CD8-positive, alpha-beta memory T cell (primary cell): ENCODE measurements at places on chromosomes 16 and 17.

- no peak overlapping the region for H3K4me3 ChIP-seq
- H3K27ac ChIP-seq, result no peak overlapping the region
- peaks cover 77% of the 10 kb centered on the region for H3K36me3 ChIP-seq
- H3K4me1 ChIP-seq, result no peaks in the 10 kb centered on the region
- no peak for DNase-seq
Measured at GRCh38 chr17:78072961-78073360, 55.6 kb downstream of the TMC6 start.

GRCh38 chr16:56120447-56121155, 70.7 kb upstream of the GNAO1 start:
- no peak overlapping the region for H3K4me3 ChIP-seq
- H3K4me1 ChIP-seq, result no peaks in the 10 kb centered on the region
- H3K36me3 ChIP-seq, result no peaks in the 10 kb centered on the region
- no peaks in the 10 kb centered on the region for H3K27me3 ChIP-seq

- DNase-seq, result no peak
- no peak overlapping the region for H3K4me3 ChIP-seq
- no peaks in the 10 kb centered on the region for H3K27me3 ChIP-seq
- peaks cover 5% of the 10 kb centered on the region for H3K36me3 ChIP-seq
- H3K4me1 ChIP-seq, result peaks cover 50% of the 10 kb centered on the region
- peak overlapping the region; percentile 49 for H3K27ac ChIP-seq
Measured at GRCh38 chr16:85573696-85574641, 39.2 kb upstream of the GSE1 start.

- no peaks in the 10 kb centered on the region for H3K27me3 ChIP-seq
- H3K4me1 ChIP-seq, result peaks cover 33% of the 10 kb centered on the region
- peak within 1 kb of the TSS; percentile 75 for H3K27ac ChIP-seq
- no peak within 1 kb of the TSS for H3K4me3 ChIP-seq
- no peaks in the 10 kb centered on the region for H3K36me3 ChIP-seq
Measured at GRCh38 chr17:47208744-47209488, at the start of gene MYL4. Gene MYL4, plus strand, starts transcription at chr17:47209348. Its CDS starts 75 bp downstream, at chr17:47209423.

DNA sequence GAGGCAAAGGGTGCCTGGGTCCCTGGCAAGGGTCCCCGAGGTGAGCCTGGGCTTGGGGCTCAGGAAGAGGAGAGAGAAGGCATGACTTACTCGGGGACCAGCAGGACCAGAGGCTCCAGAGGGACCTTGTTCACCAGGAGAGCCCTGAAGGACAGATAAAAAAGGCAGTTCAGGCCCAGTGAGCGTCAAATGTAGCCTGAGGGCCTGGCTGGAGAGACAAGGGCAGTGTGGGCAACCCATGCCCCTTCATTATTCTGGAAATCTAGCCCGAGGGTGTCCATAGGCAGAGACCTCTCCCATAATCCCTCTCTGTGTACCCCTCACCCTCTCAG, 14.1 kb downstream of the COL1A1 start:
- H3K27ac ChIP-seq, result no peak overlapping the region
- no peak for DNase-seq
- H3K27me3 ChIP-seq, result no peaks in the 10 kb centered on the region
- no peaks in the 10 kb centered on the region for H3K36me3 ChIP-seq

GRCh38 chr16:69563605-69564580, 1.9 kb upstream of the NFAT5 start:
- peak overlapping the region; percentile 59 for H3K4me3 ChIP-seq
- peaks cover 26% of the 10 kb centered on the region for H3K4me1 ChIP-seq
- no peaks in the 10 kb centered on the region for H3K36me3 ChIP-seq
- no peaks in the 10 kb centered on the region for H3K27me3 ChIP-seq
- DNase-seq, result peak; percentile 13

- H3K4me3 ChIP-seq, result no peak overlapping the region
- no peaks in the 10 kb centered on the region for H3K27me3 ChIP-seq
- no peak for DNase-seq
Measured at GRCh38 chr17:28573521-28573920, 2.2 kb upstream of the PIGS start.

GRCh38 chr16:4613636-4614570, 785 bp downstream of the UBALD1 start:
- H3K4me3 ChIP-seq, result peak overlapping the region; percentile 64
- no peaks in the 10 kb centered on the region for H3K36me3 ChIP-seq
- no peaks in the 10 kb centered on the region for H3K27me3 ChIP-seq
- H3K4me1 ChIP-seq, result peaks cover 38% of the 10 kb centered on the region
- peak overlapping the region; percentile 78 for H3K27ac ChIP-seq

- H3K4me3 ChIP-seq, result peak overlapping the region; percentile 86
- H3K36me3 ChIP-seq, result no peaks in the 10 kb centered on the region
- peak; percentile 8 for DNase-seq
- H3K4me1 ChIP-seq, result peaks cover 23% of the 10 kb centered on the region
- H3K27me3 ChIP-seq, result no peaks in the 10 kb centered on the region
Measured at GRCh38 chr16:84117494-84117843, 727 bp upstream of the MBTPS1 start.

GRCh38 chr16:4393240-4393600, 21.6 kb downstream of the VASN start:
- no peak overlapping the region for H3K4me3 ChIP-seq
- no peak for DNase-seq
- H3K27me3 ChIP-seq, result no peaks in the 10 kb centered on the region
- no peak overlapping the region for H3K27ac ChIP-seq
- no peaks in the 10 kb centered on the region for H3K4me1 ChIP-seq

- no peak for DNase-seq
- no peaks in the 10 kb centered on the region for H3K4me1 ChIP-seq
- H3K4me3 ChIP-seq, result no peak overlapping the region
- H3K36me3 ChIP-seq, result no peaks in the 10 kb centered on the region
- no peak overlapping the region for H3K27ac ChIP-seq
Measured at GRCh38 chr17:50020841-50021599, 26.0 kb upstream of the DLX3 start.

DNA sequence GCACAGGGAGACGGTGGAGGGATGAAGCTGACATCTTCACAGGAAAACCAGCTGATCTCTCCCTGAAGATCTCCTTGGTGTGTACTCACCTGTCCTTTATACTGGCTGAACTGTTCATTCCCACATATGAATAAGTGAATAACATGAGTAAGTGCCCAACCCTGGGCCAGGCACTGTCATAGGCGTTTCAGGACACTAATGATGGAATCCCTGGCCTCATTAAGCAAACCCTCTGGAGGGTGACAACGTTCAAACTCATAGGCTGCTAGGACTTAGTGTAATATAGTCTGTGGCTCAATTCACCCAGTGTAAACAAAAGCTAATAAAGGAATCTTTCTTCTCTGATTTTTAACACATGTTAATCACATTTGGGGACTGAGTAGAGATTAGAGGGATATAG, 24.5 kb downstream of the GAS7 start:
- no peak overlapping the region for H3K4me3 ChIP-seq
- no peaks in the 10 kb centered on the region for H3K27me3 ChIP-seq
- DNase-seq, result no peak
- no peaks in the 10 kb centered on the region for H3K36me3 ChIP-seq
- H3K27ac ChIP-seq, result no peak overlapping the region

DNA sequence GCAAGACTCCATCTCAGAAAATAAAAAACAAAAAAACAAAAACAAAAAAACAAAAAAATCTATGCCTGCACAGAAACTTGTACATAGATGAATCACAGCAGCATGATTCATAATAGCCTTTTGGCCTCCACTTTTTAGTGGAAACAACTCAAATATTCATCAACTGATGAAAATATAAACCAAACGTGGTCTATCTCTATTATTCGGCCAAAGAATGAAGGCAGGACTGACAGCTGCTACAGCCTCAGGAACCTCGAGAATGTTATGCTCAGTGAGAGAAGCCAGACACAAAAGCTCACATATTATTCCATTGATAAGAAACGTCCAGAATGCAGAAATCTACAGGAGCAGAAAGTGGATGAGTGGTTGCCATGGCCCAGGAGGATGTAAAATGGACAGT, 19.8 kb downstream of the PPL start:
- DNase-seq, result no peak
- H3K4me1 ChIP-seq, result no peaks in the 10 kb centered on the region
- H3K27me3 ChIP-seq, result no peaks in the 10 kb centered on the region

GRCh38 chr16:57920215-57920879, 50.6 kb downstream of the CNGB1 start:
- no peak overlapping the region for H3K27ac ChIP-seq
- DNase-seq, result no peak
- H3K4me3 ChIP-seq, result no peak overlapping the region
- no peaks in the 10 kb centered on the region for H3K27me3 ChIP-seq
- H3K4me1 ChIP-seq, result no peaks in the 10 kb centered on the region

DNA sequence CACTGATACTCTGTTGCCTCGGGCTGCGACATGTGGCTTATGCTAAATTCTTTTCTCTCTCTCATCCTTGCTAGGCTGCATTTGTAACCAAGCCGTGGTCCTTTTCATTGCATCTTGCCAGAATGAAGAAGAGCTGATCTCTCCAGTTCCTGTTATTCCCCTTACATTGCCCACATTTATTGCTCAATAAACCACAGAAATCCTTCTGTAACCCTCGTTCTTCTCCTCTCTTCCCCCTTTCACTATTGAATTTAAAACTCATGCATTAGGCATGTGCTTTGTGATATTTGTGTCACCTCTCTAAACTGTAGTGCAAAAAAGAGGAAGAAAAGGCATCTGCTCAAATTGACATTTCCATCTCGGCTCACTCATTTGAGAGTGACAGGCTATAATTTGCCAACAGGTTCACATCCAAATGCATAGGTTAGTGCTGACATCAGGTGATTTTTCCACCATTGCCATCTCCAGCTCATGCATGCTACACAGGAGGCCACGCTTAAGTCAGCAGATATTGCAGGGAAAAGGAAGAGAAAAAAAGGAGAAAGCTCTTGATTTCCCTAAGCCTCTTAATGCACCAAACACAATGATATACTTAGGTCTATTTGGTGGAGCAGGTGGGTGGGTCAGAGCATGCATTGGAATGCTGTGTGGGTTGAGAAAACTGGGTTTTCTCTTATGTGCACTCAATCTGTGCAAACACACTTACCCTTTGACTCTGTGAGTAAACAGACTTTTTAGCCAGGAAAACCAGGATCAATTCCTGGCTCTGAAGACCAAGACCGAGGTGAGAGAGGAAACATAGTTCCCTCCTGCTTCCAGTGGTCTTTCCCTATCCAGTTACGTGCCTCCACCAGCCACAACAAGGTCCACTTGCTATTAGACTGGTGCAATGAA, 642.7 kb downstream of the HS3ST4 start:
- H3K4me1 ChIP-seq, result no peaks in the 10 kb centered on the region
- no peaks in the 10 kb centered on the region for H3K27me3 ChIP-seq
- no peak overlapping the region for H3K4me3 ChIP-seq

DNA sequence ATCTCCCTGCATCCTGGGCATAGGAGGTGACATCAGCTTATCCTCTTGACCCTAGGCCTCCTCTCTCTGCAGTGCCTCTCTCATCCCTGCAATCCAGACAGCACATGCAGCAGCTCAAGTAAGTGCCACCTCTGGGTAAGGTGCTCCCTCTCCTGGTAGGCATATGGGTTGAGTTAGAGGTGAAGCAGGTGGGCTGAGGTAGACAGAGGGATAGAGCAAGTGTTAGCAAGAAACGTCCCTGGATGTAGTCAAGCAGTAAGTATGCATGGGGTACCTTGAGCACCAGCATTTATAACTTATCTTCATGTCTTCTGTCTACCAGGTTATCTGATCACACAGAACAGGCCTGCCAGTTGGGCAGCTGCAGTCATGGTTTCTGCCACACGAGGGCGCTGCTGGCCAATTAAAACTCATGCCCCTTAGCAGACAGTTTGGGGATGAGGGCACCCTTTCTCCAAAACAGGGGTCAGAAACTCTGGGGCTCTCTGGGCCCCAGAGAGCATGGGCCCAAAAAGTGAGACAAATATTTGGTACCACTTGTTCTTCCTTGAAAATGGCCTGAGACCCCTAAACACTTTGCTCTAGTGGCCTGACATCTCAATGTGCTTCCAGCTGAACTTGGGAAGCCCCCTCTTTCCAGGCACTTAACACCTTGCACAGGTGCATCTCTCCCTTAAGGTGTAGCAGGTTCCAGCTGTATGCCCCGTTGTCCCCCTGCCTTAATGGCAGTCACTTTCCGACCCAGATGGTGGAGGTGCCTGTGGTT, 59.8 kb downstream of the NEUROD2 start:
- H3K27me3 ChIP-seq, result no peaks in the 10 kb centered on the region
- peaks cover 18% of the 10 kb centered on the region for H3K36me3 ChIP-seq
- peak; percentile 54 for DNase-seq

DNA sequence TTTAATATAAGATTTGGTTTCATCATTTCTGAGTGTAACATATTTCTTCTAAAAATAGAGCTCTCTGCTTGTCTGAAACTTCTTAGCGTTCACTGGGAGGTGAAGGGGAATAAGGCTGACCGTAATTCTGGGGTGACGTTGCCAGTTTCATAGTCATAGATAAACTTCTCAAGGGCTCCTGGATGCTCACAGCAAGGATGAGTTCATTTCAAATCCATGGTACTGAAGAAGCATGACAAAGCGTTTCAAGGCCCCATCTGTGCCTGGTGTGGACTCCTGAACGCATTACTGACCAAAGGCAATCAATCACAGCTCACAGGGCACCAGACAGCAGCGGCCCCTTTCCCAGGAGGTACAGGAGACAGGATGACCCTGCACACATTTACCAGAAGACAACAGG, 12.0 kb upstream of the EVPL start:
- H3K4me1 ChIP-seq, result no peaks in the 10 kb centered on the region
- no peak overlapping the region for H3K4me3 ChIP-seq
- no peak for DNase-seq
- peaks cover 47% of the 10 kb centered on the region for H3K36me3 ChIP-seq
- no peaks in the 10 kb centered on the region for H3K27me3 ChIP-seq
- H3K27ac ChIP-seq, result no peak overlapping the region

DNA sequence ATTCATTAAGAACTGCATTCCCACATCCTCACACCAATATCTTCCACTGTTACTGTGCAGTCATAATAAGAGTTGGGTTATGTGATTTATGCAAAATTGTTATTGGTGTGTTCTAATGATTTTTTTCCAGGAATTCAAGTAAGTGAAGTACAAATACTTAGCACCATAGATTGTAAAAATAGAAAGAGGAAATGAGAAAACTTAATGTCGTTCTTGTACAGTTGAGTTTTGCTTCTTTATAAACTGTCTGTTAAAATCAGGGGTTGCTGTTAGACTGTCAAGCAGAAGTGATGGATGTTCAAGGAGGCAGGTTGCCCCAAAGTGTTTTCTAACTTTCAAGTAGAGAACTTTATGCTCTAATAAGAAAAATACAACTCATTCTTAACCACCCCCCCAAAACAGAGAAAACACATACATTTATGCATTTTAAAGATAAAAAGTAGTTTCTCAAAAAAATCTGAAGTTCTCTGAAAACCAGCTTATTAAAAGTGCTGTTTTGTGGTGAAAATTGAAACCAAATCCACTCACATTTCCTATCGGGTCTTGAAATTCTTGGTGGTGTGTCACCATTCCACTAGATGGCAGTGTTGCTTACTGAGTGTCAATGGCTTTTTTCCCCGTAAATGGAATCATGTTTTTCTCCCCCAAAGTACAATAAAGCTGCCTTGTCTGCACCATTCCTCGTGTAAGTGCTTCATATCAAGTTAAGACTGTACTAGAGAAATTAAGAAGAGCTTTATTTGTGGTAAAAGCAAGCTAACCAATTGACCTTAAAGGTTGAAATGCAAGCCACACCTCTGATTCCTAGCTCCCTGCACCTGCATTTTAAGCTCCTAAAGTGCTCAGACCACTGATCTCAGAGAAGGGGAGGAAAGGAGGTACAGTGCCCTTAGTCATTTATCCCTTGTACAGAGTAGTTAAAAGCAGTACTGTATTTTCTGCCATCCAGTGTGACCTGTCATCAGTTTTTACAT, 4.7 kb upstream of the IGSF6 start:
- no peaks in the 10 kb centered on the region for H3K27me3 ChIP-seq
- DNase-seq, result peak; percentile 64
- H3K36me3 ChIP-seq, result peaks cover 8% of the 10 kb centered on the region
- no peak overlapping the region for H3K27ac ChIP-seq

- no peaks in the 10 kb centered on the region for H3K36me3 ChIP-seq
- H3K27me3 ChIP-seq, result peaks cover 31% of the 10 kb centered on the region
- no peak overlapping the region for H3K4me3 ChIP-seq
- peaks cover 18% of the 10 kb centered on the region for H3K4me1 ChIP-seq
- no peak overlapping the region for H3K27ac ChIP-seq
Measured at GRCh38 chr17:56676810-56677209, 83.3 kb downstream of the NOG start.
